Esophagus muscularis mucosa (tissue), 4 donors: ENCODE measurements at places on chromosomes 3 and 15.

- no peaks in the 10 kb centered on the region for H3K36me3 ChIP-seq
- no peak overlapping the region for H3K27ac ChIP-seq
- H3K4me3 ChIP-seq: no peak overlapping the region
- no peaks in the 10 kb centered on the region for H3K27me3 ChIP-seq
- no peaks in the 10 kb centered on the region for H3K4me1 ChIP-seq
Observed at GRCh38 chr15:27855137-27855536, 244.0 kb downstream of the OCA2 start.

DNA sequence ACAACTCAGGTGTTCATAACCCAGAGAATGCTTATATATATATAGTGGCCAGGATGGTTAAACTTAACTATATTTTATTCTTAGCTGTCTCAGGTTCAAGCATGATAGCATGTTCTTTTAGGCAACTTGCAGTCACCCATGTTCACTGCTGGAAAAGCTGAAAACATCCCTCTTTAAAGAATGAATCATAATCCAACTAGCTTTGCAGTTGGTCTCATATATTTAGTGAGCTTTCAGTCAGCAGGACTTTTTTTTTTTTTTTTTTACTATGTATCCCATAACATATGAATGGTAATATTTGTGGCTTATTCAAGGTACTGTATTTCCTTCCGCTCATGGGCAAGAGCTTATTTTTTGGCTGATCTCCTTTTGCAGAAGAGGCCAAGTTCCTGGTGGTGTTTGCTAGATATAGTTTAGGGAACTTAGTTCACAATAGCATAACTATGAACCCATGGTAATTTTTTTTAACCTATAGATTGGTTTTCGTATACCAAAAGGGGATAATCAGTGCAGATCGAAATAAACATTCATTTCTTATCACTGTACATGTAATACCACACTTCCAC lies 77.6 kb downstream of the CMSS1 start:
- H3K4me3 ChIP-seq: no peak overlapping the region
- no peak for DNase-seq
- no peaks in the 10 kb centered on the region for H3K36me3 ChIP-seq
- no peak overlapping the region for H3K27ac ChIP-seq
- H3K27me3 ChIP-seq: no peaks in the 10 kb centered on the region

DNA sequence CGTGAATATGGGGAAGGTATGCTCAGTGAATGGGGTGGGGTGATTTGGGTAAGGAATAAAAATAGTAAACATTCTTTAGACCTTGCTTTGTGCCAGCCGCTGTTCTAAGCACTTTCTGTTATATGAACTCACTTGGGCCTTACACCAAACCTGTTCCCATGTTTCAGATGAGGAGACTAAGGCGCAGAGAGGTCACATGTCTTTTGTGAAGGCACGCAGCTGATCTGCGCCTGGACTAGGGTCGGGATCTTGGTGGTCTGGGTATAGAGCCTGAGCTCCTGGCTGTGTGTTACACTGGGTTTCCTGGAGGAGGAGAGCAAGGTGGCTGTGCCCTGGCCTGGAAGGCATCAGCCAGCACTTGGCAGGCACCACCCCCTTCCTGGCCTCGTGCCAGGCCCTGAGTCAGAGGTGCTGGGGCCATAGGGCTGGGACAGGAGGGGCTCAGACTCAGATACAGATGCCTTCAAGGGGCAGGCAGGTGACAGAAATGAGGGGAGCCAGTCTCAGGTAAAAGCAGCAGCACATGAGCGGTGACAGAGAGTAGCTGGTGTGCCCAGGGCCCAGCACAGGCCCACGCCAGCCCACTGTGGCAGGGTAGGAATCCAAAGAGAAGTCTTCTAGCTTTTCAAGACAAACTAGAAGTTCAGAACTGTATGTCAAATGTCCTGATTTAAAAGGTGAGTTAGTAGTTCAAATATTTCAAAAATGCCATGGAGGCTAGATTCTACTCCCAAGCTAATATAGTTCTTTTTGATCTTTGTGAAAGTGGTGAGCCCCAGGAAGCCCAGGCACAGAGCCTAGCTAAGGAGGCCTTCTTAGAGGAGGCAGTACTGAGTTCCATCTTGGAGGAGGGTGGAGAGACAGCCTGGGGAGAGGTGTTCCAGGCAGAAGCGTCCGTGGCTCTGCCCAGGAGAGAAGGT lies 83.1 kb downstream of the DNAJB8 start:
- no peak for DNase-seq
- peaks cover 55% of the 10 kb centered on the region for H3K4me1 ChIP-seq
- no peaks in the 10 kb centered on the region for H3K36me3 ChIP-seq
- no peaks in the 10 kb centered on the region for H3K27me3 ChIP-seq
- no peak overlapping the region for H3K4me3 ChIP-seq

- peak overlapping the region; percentile 26 for H3K27ac ChIP-seq
- no peaks in the 10 kb centered on the region for H3K36me3 ChIP-seq
- peak overlapping the region; percentile 59 for H3K4me3 ChIP-seq
- no peaks in the 10 kb centered on the region for H3K27me3 ChIP-seq
- H3K4me1 ChIP-seq: peaks cover 10% of the 10 kb centered on the region
Observed at GRCh38 chr3:115512565-115513415, 110.5 kb upstream of the GAP43 start.

- no peak for DNase-seq
- H3K4me1 ChIP-seq: no peaks in the 10 kb centered on the region
- no peaks in the 10 kb centered on the region for H3K27me3 ChIP-seq
- peaks cover 17% of the 10 kb centered on the region for H3K36me3 ChIP-seq
- H3K27ac ChIP-seq: no peak overlapping the region
Observed at GRCh38 chr3:94046533-94046932, 16.2 kb downstream of the DHFR2 start.

- H3K27me3 ChIP-seq: no peaks in the 10 kb centered on the region
- no peak overlapping the region for H3K4me3 ChIP-seq
- H3K36me3 ChIP-seq: no peaks in the 10 kb centered on the region
- no peak for DNase-seq
- no peak overlapping the region for H3K27ac ChIP-seq
Observed at GRCh38 chr3:33474896-33475295, 34.7 kb upstream of the UBP1 start.
